A673 (cell line): ENCODE measurements at places on chromosomes 5 and 9. TPM values are rescaled to one million over a fixed set of nuclear protein-coding genes. Genes with fewer than 3 reads are reported as not detected.
A peak's percentile ranks its signal among the peaks of the same experiment; 100 is the strongest.

Gene MPDZ
- total RNA-seq = 35.1 and 42.0 TPM in 2 replicates

Gene MGAT1
- 48.7 and 49.9 TPM in 2 replicates for total RNA-seq

Gene BSPRY
- not detected in 2 replicates for total RNA-seq

Gene NDST1
- total RNA-seq = 44.0 and 46.7 TPM in 2 replicates

Gene ANKRD31
- 0.04 and 0.15 TPM in 2 replicates for total RNA-seq

Gene TSSK1B
- total RNA-seq = not detected in 2 replicates

DNA sequence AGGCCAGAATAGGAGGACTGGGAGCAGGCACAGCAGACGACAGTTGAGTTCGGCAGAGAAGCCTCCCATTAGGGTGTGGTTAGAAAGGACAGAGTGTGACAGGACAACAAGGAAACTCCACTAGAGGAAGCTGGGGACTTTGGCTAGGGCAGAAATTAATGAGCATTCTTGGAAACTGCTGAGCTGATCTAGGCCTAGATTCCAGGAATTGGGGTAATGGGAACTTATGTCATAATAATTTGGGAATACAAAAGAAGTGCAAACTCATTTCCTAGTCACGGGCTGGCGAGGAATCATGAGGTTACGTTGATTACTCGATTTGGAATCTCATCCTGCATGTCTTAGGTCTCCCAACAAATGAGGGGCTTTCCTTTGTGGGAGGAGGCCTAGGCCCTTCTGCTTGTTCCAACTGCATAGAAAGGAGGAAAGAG, 144.6 kb upstream of the RPS23 start:
- DNase-seq = no peak

GRCh38 chr9:77304543-77304942, 127.2 kb downstream of the VPS13A start:
- DNase-seq = no peak

GRCh38 chr5:93723005-93723404, 18.4 kb downstream of the POU5F2 start:
- DNase-seq = no peak

GRCh38 chr9:20740304-20740703, 56.2 kb downstream of the FOCAD start:
- DNase-seq = no peak

DNA sequence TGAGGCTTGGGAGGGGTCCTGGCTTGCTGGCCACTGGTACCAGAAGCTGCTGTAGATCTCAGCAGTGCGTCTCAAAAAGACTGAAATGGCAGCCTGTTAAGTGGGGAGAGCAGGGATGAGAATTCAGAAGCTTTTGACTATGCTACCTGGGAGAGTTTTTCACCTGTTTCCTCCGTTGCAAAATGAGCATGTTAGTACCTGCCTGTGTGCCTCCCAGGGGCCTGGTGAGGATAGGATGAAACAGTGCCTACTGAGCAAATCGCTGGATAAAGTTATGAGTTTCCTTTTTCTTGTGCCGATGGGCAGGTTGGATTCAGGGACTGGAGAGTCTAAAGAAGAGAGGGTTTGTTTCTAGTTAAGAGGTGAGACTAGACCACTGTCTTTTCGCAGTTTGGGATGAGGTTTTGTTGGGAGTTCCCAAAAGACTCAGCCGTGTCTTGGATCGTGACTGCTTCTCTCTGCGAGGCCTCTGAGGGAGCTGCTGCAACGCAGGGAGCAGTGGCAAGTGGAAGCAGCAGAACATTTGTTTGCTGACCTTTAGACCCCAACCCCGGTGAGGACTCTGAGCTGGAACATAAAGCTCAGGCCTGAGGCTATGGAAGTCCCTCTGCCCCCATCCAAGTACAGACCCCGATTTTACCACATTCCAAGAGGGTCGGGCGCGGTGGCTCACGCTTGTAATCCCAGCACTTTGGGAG, 1.4 kb downstream of the RALGPS1 start:
- no peak for DNase-seq

- DNase-seq = peak; percentile 11
These were observed 23.9 kb downstream of the LARP1 start for GRCh38 chr5:154779105-154779504.

DNA sequence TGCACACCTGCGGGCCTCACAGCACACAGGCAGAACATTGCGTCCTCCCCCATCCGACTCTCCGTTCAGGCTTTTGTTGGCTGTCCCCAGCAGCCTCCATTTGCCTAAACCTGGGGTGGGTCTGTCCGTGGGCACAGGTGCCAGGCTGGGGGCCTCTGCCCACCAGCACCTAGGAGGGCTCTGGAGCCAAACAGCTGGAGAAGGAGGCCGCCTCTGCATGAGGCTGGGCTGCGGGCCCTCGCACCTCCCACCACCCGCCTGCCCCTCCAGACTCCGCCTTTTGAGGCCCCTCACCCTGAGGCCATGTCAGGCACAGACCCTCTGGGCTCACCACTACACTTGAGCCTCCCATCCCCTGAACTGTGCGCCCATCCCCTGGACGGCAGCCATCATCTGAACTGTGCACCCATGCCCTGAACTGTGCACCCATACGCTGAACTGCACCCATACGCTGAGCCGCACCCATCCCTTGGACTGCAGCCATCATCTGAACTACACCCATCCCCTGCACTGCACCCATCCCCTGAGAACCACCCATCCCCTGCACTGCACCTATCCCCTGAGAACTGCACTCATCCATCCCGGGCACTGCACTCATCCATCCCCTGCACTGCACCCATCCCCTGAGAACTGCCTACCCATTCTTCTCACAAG, 98.0 kb upstream of the OTULINL start:
- no peak for DNase-seq

DNA sequence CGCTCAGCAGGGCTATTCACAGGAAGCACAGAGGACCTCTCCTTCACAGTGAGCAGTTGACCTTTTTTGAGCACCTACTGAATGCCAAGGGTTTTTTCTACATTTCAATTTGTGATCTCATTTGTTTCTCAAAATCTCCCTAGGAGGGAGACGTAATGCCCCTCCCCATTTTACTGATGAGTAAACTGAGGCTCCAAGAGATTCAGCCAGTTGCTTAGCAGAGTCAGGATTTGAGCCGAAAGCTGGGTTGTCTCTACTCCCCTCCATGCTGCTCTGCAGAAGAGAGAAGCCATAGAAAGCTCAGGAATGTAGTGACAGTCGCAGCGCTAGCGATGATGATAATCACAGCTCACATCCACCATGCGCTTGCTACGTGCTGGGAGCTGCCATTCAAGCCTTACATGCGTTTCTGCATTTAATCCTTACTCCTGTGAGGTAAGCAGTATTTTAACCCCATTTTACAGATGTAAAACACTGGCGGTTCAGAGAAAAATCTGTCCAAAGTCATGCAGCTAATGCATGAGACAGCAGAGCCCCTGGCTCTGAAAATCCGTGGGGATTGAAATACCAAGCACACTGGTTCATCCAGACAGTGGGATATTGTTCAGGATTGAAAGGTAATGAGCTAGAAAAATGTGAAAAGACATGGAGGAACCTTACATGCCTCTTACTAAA, 33.8 kb downstream of the ERGIC1 start:
- DNase-seq = no peak

GRCh38 chr5:90640484-90641059, 82.0 kb downstream of the ADGRV1 start:
- no peak for DNase-seq

DNA sequence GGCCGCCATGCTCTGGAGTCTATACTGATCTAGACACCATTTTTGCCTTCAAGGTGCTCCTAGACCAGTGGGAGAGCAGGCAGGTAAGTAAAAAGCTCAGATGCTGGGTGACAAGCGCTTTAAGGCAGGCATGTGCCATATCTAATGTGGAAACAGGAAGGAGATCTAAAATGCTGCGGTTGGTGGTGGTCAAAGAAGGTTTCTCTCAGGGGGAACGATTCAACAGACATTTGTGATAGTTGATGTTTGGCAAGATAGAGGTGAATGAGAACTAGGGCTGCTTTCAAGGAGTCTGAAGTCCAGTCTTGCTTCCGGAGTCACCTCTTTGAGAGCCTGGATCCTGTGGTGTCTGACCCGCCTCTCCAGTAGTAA, 146.2 kb upstream of the KLF4 start:
- DNase-seq = no peak

- no peak for DNase-seq
These were observed 85.7 kb upstream of the VCAN start for GRCh38 chr5:83385812-83386211.

GRCh38 chr9:103669296-103669695, 424.8 kb upstream of the SMC2 start:
- no peak for DNase-seq

GRCh38 chr5:10653751-10654400, 90.0 kb downstream of the ANKRD33B start:
- no peak for DNase-seq

DNA sequence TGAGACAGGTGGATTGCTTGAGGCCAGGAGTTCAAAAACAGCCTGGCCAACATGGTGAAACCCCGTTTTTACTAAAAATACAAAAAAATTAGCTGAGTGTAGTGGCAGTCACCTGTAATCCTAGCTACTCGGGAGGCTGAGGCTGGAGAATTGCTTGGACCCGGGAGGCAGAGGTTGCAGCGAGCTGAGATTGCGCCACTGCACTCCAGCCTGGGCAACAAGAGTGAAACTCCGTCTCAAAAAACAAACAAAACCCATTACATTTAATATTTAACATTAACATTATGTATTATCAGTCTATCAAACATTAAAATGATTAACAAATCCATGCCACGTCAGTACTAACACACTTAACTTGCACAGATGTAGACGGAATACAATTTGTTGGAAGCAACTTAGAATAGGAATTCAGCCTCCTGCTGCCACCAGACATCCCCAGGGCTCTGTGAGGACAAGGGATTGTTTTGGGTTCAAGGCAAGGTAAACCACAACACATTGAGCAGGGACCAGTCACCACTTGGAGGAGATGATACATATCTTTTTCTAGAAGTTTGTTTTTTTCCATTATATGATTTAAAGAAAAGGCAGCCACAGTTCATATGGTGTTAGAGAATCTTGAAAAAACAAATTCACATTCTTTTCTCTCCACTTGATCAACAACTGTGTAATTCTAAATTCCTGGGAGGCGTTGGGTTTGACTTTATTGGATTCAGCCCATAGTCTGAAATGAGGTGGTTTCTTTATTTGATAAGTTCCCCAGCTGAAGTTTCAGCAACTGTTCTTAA, 104.1 kb upstream of the BASP1 start:
- no peak for DNase-seq

DNA sequence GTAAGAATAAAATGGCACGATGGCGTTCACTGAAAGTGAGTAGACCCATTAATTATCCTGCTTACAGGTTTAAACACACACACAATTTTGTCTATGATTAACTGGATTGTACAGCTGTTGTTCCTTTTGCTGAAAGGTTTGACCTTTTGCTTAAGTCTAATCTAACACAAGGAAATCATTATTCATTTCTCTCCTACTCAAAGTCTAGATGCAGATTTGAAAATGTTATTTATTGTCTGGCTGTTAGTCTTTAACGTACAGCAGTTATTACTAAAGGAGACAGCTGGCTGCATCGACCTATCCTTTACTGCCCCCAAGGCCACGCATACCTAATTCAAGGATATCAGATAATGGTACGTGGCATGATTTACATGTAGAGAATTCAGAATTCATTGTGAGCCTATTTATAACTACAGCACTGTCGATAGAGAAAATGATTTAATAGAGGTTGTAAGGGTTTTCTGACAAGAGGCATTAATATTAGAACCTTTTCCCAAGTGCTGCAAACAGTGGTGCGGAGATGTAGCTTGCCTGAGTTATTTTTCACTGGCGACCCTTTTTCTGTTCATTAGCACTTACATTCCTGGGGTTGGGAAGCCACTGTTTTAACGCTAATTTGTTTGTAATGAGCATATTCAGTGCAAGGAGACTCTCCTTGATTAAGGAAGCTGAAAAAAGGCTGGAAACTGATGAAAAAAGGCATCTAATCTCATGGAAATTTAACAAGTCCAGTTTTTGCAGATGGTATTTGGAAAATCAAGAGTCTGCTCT, 368.4 kb upstream of the GRAMD2B start:
- DNase-seq = no peak

DNA sequence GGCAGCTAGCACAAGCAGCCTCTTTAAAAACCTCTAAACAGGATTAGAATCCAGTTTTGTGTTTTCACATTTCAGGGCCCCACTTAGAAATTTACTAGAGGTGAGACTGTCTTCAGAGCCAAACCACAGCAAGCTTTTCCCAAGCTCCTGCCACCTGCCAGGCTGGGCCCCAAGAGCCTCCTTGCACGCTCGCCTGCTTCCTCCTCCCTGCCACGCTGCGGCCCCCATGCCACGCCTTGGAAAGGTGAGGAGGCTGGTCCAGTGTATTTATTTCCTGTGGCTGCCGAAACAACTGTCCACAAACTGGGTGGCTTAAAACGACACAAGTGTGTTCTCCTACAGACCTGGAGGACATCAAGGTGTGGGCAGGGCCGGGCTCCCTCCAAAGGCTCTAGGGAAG, 43.4 kb downstream of the NKX2-5 start:
- no peak for DNase-seq

- DNase-seq = no peak
These were observed 158.9 kb downstream of the APBA1 start for GRCh38 chr9:69513141-69513820.

DNA sequence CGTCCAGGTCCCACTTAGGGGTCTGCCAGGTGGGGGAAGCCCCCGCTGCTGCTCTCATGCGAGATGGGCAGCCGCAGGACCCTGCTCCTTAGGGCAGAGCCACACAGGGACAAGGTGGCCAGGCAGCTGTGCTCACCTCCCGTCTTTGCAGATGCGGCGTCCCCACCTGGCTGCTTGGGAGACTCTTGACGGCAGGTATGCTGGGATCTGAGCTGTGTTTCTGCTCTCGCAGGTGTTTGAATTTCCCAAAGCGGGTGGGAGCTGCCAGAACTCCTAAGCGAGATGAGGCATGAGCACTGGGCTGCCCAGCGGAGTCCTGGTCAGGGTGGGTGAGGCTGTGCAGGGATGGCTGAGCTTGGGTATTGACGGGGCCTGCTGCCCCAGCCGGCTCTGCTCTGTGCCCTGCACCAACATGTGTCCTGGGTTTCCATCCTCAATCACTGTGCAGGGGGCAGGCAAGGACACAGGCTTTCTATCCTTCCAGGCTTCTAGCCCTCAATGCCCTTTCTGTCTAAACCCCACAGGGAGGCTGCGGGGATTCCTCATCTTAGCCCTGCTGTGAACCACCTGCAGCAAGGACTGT, 151.4 kb downstream of the ICE1 start:
- no peak for DNase-seq

GRCh38 chr9:30851600-30851999, 1532.8 kb upstream of the ACO1 start:
- DNase-seq = no peak

GRCh38 chr9:5712651-5713390, 83.9 kb downstream of the RIC1 start:
- DNase-seq = no peak

GRCh38 chr9:107158321-107158720, 124.8 kb upstream of the RAD23B start:
- DNase-seq = peak; percentile 34

GRCh38 chr9:120851449-120851848, 8.7 kb upstream of the PSMD5 start:
- DNase-seq = no peak

DNA sequence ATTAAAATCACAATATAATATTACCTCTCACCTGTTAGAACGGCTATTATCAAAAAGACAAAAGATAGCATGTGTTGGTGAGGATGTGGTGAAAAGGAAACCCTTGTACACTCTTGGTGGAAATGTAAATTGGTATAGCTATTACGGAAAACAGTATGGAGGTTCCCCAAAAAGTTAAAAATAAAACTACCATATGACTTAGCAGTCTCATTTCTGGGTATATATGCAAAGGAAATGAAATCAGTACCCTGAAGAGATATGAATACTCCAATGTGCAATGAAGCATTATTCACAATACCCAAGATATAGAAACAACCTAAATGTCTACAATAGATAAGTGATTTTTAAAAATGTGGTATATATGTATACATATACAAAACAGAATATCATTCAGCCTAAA, 199.9 kb downstream of the SNX18 start:
- DNase-seq = no peak
